Activated CD4-positive, alpha-beta T cell treated with anti-CD3 and anti-CD28 coated beads, Interleukin-2, amount 10 ng/mL, durations not matched to agents 7 days and 5 days (primary cell): ENCODE measurements at places on chromosomes 1 and 21. TPM values are rescaled to one million over a fixed set of nuclear protein-coding genes. Genes with fewer than 3 reads are reported as not detected.

- no peak for DNase-seq
Measured at GRCh38 chr1:61358770-61359455, 276.6 kb downstream of the NFIA start.

DNA sequence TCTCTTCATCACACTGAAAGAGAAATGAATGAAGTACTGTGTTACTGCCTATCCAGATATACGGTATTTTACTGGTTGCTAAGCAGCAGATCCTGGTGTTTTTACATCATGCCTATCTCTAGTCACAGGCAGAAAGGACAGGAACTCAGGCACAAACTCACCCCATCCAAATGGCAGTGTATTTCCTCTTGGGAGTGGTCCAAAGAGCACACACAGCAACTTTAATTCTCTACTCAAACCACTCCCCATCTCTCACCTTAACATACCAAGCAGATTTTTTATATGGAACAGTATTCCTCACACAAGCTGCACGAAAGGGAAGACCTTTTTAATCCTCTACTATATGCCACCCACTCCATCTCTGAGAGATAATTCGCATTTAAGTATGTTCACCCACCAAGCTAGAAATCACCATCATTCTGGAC is 27.3 kb downstream of the EIF4G3 start:
- DNase-seq: no peak

DNA sequence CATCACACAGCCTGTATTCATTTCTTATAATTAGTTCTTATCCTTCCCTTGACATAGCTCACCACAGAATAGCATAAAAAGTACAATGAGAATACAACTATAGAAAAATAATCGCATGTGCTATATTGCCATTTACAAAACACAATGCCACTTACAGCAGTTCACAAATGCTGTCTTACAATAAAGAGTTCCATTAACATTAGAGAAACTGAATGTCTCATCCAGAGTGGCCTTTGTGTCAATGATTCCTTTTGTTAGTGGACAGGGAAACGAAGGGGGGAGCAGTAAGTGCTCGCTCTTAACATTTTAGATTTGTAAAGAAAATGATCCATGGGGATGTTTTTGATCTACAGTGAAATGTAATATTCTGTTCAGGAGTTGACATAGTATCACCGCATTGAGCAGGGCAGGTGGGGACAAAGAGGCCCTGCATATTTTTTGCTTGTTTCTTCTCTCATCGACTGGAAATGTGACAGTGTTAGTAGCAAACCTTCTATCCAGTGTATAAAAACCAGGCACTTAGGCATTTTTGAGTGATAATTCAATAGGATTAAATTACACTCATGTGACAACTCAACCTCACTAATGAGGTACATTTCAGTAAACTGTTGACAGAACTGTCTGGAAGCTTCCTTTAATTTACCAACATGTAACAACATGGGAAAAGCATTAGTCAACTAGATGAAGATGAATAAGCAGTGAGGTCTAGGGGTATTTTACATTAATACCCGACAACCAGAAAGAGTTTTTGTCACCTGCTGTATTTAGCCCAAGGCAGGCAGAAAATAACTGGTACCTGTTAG is 35.6 kb upstream of the RRP15 start:
- DNase-seq: no peak

The TFF2 gene
- total RNA-seq: not detected

The DIO1 gene
- not detected for total RNA-seq

DNA sequence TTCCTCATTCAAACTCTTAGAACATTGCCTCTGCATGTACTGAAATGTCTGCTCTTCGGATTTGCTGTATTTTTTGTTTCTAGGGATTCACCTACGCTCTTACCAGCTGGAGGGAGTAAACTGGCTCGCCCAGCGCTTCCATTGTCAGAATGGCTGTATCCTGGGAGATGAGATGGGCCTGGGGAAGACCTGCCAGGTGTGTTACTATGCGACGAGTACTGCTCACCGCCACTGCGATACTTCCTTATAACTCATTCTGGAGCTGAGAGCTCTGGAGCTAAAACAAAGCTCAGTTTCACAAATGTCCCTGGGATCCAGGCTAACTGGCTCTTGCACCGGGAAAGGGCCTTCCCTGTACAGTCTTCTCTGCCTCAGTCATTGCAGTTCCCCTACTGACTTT is 10.1 kb downstream of the CHD1L start:
- no peak for DNase-seq

GRCh38 chr1:167665469-167665868 is 35.4 kb downstream of the RCSD1 start:
- no peak for DNase-seq

- no peak for DNase-seq
Measured at GRCh38 chr1:27306892-27307761, 14.8 kb upstream of the TMEM222 start.

GRCh38 chr1:201310986-201311355 is 27.7 kb downstream of the PKP1 start:
- no peak for DNase-seq

The KAZN gene
- 0.22 TPM for total RNA-seq

DNA sequence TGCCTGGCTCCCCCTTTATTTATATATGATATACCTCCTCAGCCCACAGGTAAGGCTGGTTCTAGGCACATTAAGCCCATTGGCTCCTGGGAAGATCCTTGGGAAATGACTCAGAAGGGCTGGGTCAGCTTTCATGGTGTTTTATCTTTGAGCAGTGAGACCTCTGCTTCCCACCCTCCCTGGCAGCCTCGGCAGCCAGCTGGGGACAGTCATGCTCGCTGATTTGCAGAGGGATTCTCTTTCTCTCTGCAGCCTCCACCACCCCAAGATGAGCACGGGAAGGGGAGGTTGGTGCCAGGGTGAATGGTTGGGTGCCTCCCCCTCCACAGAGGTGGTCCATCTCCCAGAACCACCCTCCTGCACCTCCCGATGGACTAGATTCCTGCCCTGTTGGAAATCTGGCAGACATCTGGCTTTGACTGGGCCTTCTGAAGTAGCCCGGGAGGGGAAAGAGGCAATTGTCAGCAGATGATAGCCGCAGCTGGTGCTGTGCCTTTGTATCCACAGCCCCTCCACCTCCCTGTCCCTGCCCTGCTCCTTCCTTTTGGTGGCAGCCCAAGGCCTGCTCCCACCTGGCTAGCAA is 24.6 kb downstream of the IER5 start:
- DNase-seq: no peak
